Stimulated activated CD8-positive, alpha-beta memory T cell treated with anti-CD3 and anti-CD28 coated beads, Interleukin-4, amount 100 ng/mL, for 48 hours (primary cell): ENCODE measurements at places on chromosomes 3 and 15.

GRCh38 chr15:56207711-56208110 is 36.0 kb downstream of the RFX7 start:
- DNase-seq, result no peak

DNA sequence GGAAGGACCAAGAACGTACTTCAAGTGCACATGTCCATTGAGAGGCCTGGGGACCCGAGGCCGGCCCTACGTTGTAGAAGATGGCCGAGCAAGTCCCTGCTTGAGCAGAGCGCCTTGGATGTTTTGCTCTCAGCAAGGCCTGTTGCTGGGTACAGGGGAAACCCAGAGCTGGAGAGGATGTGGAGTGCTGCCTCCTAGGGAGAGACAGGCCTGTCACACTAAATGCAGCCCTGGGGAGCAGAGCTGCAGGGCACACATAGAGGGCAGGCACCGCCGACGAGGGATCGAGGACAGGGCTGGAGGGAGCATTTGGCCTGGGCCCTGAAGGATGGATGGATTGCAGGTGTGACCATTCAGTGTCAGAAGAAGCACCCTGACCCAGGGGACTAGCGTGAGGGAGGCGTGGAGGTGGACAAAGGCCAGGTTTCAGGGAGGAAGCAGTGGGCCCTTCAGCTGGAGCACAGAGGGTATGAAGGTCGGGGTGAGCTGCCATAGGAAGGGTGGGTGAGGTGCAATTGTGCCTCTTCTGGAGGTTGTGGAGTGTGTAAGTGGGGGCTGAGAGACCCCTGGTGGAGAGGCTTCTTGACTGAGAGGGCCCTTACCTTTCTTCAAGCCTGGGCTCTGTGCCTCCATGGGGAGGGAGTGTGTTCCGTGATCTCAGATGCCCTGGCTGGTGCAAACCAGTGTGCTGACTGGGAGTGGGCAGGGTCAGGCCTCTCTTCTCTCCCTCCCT is 142.4 kb downstream of the CHDH start:
- DNase-seq, result no peak

DNA sequence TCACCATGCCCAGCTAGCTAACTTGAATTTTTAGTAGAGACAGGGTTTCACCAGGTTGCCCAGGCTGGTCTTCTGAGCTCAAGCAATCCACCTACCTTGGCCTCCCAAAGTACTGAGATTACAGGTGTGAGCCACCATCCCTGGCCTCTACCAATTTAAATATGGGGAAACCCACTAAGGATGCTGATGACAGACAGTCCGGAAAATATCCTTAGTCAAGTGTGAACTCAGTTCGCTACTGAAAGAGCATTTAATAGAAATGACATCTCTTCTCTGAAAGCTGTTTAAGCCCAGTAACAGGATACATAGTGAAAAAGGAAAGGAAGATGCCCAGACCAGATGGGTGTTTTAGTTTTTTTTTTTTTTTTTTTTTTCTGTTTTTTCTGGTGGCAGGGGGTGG is 7.7 kb upstream of the GRAMD2A start:
- DNase-seq, result no peak

- DNase-seq, result no peak
Observed at GRCh38 chr3:140823106-140823505, 118.5 kb upstream of the SLC25A36 start.

DNA sequence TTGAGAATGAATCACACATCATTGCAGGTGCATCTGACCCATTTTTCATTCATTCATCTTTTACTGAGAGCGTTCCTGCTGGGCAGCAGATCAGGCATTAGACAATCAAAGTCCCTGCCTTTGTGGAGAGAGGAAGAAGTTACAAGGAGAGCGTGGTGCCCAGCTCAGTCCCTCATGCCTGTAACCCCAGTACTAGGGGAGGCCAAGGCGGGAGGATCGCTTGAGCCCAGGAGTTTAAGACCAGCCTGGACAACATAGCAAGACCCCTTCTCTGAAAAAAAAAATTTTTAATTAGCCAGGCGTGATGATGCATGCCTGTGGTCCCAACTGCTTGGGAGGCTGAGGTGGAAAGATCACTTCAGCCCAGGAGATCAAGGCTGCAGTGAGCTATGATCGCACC is 35.0 kb upstream of the MEX3B start:
- no peak for DNase-seq

GRCh38 chr3:176765382-176765900 is 431.8 kb downstream of the TBL1XR1 start:
- no peak for DNase-seq

DNA sequence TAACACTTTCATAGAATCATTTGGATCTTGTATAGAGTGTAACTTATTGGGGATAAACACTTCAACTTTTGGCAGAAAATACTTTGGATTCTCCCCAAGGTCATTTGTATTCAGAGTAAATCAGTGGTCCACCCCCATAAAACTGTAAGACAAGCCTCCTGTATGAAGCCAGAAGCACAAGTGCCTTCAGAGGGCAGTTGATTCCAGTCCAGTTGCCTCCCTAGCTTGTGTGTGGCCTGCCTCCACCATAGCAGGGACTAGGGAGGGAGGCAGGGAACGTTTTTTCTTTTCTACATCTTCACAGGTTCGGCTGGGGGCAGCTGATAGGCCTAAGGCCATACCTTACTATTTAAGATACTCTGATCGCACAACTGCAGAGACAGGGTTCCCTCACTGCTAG is 11.6 kb downstream of the GORASP1 start:
- no peak for DNase-seq

DNA sequence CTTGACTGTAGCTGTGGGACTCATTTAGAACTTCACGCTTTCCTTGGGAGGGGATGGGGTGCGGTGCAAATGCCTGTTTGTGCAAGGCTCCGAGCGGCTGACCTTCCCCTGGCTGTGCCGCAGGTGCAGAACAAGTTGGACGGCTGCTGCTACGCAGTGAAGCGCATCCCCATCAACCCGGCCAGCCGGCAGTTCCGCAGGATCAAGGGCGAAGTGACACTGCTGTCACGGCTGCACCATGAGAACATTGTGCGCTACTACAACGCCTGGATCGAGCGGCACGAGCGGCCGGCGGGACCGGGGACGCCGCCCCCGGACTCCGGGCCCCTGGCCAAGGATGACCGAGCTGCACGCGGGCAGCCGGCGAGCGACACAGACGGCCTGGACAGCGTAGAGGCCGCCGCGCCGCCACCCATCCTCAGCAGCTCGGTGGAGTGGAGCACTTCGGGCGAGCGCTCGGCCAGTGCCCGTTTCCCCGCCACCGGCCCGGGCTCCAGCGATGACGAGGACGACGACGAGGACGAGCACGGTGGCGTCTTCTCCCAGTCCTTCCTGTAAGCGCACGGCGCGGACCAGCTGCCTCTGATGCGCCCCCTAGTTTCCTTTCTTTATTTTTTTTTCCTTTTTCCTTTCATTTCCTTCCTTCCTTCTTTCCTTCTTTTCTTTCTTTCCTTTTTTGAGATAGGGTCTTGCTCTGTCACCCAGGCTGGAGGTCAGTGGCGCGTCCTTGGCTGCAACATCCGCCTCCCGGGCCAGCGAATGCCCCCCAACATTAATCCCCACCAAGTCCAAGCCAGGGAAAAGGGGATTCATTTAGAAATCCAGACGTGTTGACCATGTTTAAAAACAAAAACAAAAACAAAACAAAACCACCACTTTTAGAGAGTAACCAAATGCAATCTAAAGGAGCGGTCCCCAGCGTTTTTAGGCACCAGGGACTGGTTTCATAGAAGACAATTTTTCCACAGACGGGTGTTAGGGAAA is 42.7 kb downstream of the EIF2AK4 start:
- no peak for DNase-seq

DNA sequence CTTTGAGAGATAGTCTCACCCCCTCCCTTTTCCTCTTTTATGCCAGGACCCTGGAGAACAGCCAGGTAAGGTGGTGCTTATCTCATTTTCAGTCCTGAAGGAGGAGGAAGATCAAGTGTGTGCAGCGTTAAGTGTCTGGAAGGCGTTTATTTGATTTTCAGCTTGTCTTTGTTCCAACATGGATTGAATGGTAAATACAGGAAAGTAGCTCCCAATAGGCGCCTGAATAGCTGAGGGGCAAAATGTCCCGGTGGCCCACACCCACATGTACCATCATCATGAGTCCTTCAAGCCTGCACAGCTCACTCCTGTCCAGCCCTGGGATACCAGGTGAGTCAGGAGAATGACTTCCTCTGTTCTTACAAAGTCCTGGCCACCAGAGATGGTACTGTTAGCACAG is 73.5 kb downstream of the CEMIP start:
- no peak for DNase-seq

DNA sequence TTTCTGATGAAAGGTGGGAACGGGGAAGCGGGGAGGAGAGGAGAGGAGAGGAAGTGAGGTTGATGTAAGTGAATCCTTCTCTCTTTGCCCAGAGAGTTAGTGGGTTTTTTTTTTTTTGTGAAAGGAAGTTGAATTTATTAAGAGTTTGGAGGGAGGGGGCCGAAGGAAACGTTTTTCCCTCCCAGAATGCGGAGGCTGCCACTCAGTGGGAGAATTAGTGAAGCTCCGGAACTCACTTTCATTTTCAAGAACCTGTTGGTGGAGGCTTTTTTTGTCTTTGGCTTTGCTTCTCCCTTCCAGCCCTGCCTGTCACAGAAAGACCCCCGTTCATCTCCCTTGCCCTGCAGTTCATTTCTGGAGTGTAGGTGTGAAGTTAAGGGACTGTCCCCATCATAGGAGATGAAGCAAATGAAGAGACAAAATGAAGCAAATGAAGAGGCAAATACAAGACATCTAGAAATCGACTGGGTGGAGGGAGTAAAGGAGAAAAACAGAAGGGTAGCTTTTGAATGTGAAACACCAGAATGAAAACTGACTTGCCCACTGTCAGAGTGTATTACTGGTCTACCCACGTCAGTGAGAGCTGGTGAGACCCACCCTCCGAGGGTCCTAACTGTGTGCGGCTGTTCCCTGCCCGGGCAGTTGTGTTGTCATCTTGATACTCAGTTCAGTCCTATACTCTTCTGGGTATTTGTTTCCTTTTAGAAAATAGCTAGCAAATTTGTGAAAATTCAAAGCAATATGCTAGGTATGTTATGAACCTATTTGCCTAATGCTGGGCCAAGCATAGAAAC is 91.5 kb downstream of the ITPR1 start:
- DNase-seq, result peak; percentile 39

DNA sequence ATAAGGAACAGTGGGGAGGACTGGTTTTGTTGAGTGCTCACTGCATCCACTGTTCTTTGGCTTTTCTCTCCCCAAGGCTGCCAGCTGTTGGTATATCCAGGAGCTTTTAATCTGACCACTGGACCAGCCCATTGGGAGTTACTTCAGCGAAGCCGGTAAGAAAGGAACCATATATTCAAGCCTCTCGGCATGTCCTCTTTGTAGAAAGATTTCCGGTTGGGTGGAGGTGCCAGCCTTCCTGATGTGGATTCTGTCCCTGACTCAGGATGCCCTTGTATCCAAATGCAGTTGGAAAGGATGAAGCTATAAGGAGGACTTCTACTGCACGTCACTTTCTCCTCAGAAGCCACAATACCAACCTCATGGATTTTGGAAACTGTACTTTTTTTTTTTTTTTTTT is 14.2 kb downstream of the NIT2 start:
- no peak for DNase-seq

DNA sequence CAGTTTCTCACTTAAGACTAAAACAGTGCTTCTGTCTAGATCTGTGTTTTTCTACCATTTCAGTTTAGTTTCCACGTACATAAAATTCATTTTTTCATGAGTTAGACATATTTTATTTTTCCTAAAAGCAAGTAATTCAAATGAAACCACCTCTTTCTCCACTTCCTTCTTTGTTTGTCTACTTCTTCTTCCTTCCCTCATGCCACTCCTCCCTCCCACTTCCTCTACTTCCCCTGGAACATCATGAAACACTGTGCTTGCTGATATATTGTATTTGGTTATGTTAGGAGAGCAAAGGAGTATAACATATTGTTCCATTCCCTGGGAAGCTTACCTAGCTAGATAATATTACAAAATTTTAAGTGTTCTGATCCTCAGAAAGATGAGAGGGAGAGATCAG is 36.7 kb upstream of the GOLGA8B start:
- no peak for DNase-seq

DNA sequence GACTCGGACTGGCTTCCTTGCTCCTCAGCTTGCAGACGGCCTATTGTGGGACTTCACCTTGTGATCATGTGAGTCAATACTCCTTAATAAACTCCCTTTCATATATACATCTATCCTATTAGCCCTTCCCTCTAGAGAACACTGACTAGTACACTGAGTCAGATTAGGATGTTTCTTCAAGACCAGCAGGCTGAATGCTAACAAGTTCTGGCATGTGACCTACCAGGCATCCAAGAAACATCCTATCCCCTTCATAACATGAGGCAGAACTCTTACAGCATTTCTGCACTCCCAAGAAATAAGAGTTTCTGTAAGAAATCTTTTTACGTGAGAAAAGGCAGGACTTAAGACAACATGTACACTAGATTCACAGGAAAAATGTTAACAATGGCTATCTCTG is 9.3 kb downstream of the CFAP92 start:
- DNase-seq, result no peak

- no peak for DNase-seq
Observed at GRCh38 chr15:32643907-32644445, 2.5 kb downstream of the SCG5 start.

- DNase-seq, result no peak
Observed at GRCh38 chr15:42137461-42138261, 18.8 kb downstream of the PLA2G4F start.

DNA sequence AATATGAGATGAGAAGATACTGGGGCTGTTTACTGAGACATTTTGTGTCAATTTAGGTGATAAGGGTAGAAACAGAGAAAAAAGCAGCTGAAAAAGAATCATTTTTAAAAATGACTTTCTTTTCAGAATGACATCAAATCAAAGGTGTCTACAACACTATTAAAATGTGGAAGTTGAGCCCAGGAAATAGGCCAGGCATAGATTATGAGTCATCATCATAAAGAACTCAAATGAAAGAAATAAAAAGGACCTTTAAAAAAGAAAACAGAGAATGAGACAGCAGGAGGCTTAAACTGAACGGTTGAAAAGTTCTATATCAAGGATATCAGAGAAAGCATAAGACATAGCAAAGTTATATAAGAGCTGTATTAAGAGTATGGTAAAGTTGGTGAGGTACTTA is 442.5 kb downstream of the CNTN6 start:
- DNase-seq, result no peak

GRCh38 chr3:108897883-108898282 is 55.8 kb downstream of the GUCA1C start:
- no peak for DNase-seq

DNA sequence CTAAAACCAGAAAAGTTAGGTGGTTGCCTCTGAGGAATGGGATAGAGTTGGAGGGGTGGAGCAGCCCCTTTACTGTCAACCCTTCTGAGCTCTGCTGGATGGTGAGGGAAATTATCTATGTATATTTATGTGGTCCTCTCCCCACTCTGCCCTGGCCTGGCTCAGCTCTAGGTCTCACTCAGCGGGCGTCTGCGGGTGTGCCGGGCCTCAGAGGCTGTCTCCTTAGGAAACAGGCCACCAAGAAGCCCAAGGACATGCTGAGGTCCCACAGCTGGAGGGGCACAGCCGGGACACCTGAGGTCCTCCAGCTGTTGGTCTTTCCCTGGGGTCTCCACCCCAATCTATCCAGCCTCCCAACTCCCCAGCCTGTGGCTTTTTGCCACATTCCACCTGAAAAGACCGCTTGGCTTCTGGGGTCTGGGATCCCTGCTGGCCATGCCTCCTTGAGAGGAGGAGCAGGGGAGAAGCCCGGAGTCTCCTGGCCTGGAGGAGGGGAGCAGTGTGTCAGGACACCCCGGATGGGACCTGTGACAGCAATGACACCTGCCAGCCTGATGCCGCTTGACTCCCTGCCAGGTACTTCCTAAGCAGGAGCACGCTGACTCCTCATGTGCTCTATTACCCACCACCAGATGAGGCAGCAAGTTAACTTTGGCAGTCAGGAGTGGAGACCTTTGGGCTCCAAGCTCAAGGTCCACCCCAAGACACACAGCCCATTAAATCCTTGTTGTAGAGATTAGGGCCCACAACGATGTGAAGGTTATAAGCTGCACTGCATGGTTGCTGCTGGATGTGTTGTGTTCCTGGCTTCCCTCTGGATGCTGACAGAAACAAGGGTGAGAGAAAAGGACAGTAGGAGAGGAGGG is at the start of gene SLC28A1:
Gene SLC28A1 (plus strand): TSS at position 747 of the 866 bp plus-strand sequence. CDS start 3,099 bp downstream, outside the sequence.
- no peak for DNase-seq
